Caki2 (cell line): ENCODE measurements at places on chromosomes 4 and X.

GRCh38 chr4:85909851-85910250, 434.9 kb downstream of the ARHGAP24 start:
- DNase-seq: no peak

GRCh38 chr4:174314770-174315169, 31.1 kb downstream of the CEP44 start:
- peak; percentile 71 for DNase-seq

DNA sequence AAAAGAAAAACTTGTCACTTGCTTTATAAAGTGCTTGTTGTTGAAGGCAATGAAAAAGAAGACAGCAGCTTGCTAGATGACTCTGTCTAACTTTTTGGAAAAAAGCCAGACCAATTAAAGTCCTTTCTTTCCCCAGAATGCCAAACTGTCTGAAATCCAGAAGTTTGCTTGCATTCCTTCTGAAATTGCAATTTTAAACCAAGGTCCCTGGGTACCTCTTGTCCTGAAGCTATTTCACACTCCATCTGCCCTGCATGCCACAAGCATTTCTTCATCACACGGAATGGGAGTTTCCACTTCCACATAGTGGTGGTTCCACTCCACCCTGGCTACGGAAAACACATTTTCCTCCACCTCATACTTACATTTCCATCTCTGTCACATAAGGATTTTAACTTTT, 101.0 kb downstream of the PAPSS1 start:
- DNase-seq: peak; percentile 24

GRCh38 chr4:18524667-18525066, 503.1 kb upstream of the LCORL start:
- DNase-seq: no peak

DNA sequence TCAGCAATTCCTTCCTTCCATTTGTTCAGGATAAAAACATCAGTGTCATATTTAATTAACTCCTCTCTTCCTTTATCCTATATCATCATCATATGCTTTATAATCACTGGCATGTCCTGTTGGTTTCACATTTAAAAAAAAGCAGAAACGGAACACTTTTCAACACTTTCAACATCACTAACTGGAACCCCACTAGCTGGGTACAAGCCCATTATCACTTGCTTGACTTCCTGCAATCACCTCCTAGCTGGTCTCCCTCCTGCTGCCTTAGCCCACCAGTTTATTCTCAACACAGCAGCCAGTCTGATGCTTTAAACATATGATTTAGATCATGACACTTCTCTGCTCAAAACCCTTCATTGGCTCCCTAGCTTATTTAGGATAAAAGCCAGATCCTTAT, 116.4 kb upstream of the LSM6 start:
- no peak for DNase-seq

DNA sequence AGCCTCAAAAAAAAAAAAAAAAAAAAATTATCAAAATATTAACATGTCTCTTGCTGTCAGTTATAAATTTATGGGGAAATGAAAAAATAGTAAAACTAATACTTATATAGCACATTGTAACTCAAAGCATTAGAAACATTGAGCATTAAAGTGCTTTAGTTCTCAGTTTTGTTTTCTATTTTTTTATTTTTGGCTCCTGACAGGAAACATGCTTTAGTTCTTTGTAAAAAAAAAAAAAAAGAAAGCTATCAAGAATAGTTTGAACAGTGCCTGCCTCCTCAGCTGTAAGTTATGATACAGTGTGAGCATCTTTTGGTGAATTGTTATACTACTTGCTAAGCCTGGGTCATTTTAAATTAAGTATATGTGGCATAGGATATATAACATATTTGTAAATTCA, 5.1 kb upstream of the CENPC start:
- DNase-seq: no peak

- no peak for DNase-seq
Observed at GRCh38 chr4:184680698-184681097, 31.2 kb downstream of the PRIMPOL start.

- no peak for DNase-seq
Observed at GRCh38 chrX:56530011-56530410, 33.4 kb upstream of the UBQLN2 start.

DNA sequence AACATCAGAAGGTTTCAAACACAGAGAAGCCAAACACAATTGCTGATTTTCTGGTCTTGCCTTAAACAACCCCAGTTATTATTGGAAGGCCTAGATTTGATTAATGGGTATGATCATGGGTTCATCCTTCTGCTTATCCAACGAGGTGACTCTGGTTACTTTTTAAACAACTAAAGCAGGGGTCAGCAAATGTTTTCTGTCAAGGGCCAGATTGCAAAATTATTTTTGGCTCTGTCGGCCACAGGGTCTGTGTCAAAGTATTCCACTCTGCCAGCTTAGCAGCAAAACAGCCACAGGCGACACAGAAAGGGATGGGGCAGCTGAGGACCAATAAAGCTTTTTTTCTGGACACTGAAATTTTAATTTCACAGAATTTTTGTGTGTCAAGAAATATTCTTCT, 249.1 kb upstream of the STS start:
- DNase-seq: no peak

DNA sequence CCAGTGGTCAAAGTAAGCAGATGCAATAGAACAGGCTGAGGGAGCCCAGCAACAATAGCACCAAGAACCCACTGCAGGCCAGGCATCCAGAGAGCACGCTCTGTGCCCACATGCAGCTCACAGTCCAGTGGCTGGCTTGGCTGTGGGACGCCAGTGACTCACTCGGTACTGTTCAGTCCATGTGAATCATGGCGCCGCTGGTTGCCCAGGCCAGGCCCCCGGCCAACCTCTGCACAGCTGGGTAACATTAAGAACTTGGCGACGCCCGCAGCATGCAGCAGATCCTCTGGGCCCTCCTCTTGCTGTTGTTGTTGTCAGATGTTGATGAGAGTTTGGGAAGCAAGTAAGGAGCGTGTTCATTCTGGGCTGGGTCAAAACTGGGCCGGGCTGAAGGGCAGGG, 60.5 kb downstream of the MSX1 start:
- DNase-seq: no peak

DNA sequence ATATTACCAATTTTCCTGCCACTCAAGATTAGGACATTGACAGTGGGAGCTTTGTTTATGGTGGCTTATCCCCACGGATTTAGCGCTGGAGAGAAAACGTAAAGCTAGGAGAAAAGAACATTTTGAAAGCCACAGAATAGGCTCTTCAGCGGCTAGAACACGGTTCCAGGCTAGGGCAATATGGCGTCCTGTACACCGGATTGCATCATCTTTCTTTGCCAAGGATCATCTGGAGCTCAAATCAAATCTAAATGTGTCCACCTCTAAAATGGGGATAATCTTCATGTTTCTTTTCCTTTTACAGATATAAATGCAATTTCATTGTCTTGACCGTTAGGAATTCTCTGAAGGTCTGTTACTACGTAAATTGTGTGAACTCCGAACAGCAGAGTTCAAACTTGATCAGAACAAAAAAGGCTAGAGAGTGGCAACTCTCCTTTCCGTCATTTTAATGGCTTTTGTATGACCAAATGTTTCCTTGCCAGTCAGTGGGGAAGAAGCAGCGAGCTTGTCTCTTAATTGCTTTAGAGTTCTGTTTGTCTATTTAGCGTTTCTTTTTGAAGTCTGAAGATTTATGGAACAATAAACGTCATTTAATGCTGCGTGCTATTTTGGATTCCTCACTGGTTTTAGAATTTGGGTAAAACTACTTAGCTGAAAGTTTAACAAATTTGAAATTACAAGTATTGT, 2.6 kb upstream of the WWC2 start:
- DNase-seq: no peak

DNA sequence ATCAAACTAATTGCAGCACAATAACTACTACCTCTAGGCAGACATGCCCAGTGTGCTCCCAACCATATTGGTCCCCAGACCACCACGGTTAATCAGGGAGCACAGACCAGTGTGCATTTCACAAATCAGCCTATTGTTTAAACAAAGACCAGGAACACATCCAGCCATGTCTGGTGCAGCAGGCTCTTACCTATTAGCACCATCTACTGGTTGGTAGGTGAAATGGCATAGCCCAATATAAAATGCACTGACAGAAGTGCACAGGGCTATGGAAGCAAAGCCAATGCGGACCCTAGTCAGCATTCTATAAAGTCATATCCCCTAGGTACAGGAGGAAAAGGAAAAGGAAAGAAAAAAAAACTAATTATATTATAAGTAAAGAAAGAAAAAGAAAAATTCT, 15.5 kb upstream of the CYLC1 start:
- DNase-seq: peak; percentile 1
